ENCODE measurements at places on chromosomes 3 and 15.
A peak's percentile ranks its signal among the peaks of the same experiment; 100 is the strongest.

DNA sequence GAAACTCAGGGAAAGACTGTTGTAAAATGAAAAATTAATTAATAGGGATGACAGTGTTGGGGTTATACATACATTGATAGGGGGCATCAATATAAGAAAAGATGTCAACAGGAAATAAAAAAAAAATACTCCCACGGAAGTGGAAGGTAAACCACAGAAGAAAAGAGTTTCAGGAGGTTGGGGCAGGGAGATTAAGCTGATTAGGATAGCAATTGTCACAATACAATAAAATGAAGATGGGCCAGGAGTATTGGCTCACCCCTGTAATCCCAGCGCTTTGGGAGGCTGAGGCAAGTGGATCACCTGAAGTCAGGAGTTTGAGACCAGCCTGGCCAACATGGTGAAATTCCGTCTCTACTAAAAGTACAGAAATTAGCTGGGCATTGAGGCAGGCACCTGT, 536.1 kb downstream of the AGBL1 start:
- no peak for DNase-seq

GRCh38 chr15:65612949-65613744, 2.2 kb upstream of the INTS14 start:
- DNase-seq: no peak

DNA sequence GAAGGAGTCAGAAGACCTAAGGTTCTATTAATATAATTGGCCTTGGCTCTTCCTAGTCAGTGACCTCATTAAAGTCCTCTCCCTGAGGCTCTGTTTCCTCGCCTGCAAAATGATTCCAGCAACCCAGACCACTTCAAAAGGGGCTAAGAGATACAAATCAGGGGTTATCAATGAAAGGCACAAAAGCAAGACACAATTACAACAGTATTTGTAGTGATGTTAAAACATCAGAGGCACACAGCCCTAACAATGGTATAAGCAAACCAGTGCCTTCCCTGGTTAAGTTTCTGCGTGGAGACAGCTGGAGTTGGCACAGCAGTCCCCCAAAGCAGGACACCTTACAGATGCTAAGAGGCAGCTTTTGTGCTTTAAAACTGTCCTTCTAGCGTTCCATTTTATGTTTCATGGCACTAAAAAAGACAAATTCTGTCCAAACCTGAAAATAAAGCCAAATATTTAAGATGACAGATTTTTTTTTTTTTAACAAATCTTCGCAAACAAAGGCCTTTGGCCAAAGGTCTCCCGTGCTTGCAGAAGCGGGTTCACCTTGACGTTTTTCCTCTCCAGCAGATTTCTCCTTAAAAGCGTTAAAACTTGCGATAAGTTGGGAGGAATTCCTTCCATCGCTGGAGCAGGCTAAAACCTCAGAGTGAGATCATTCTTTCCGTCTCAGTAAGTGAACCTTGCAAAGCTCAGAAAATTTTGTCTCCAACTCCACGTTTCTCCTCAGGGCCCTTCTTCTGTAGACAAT, 999 bp downstream of the ZNF280D start:
- DNase-seq: no peak

DNA sequence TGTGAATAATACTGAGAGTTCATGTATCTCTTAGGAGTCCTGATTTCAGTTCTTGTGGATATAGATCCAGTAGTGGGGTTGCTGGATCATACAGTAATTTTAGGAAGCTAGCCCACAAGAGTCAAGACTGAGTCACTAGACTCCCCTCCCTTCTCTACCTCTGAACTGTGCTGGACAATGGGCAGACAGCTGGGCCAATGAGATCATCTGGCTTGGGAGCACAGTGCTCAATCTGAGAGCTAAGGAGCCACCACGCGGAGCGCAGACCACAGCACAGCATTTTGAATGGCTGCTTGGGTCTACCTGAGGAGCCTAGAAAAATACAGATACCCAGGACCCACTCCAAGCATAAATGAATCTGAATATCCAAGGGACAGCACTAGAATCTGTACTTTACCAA, 32.5 kb downstream of the WNT5A start:
- no peak for DNase-seq

GRCh38 chr3:69871251-69871650, 128.3 kb upstream of the SAMMSON start:
- no peak for DNase-seq

- DNase-seq: peak; percentile 39
Observed at GRCh38 chr15:72227192-72227586, 3.8 kb downstream of the PKM start.

DNA sequence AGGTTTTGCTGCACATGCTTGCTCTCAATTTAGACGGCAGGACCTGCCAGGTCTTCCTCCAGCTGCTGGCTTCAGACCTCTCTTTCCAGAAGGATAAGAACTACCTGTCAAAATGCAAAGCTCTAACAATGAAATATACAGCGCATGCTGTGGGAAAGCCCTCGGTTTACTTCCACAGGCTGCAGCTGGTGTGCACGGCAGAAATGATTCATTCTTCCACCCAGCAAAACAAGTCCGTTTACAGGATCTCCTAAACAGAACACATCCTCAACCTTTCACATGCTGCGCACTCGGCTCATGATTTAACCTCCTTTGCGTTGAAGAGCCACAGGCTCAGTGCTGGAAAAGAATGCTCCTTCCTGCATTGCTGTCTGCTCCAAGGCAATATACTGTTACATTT, 92.4 kb upstream of the WNT5A start:
- no peak for DNase-seq

- DNase-seq: no peak
Observed at GRCh38 chr3:54831112-54831511, 96.7 kb downstream of the LRTM1 start.

GRCh38 chr15:34582461-34583371, 735 bp downstream of the GOLGA8B start:
- DNase-seq: peak; percentile 17

GRCh38 chr3:35737527-35737926, 98.2 kb downstream of the ARPP21 start:
- DNase-seq: no peak

GRCh38 chr3:10744098-10744465, 71.9 kb upstream of the SLC6A11 start:
- no peak for DNase-seq

DNA sequence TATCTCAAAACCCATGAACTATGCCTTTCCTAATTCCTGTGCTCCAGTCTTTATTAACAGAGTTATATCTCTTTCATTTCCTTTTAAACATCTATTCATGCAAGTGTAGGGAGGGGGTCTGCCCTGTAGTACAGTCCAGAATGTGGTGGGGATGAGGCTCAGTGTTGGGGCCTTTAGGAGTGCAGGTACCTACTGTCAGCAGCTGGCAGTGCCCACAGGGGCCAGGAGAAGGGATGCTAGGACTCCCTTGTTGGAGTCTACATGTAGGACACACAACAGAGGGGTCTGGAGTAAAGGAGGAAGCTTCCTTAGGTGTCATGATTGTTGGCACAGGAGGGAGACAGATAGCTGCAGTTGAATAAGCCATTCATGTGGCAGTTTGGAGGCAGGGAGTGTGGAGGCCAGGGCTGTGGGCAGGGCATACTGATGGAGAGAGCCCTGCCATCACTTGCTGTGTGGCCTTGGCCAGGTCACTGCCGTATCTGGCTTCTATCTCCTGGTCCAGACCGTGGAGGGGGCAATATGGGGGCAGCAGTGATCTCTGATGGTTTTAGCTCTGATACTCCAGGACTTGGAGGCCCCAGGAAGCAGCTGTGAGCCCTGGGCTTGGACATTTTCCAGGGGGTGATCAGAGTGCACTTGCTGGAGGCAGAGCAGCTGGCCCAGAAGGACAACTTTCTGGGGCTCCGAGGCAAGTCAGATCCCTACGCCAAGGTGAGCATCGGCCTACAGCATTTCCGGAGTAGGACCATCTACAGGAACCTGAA, 29.5 kb downstream of the ESYT3 start:
- DNase-seq: no peak

DNA sequence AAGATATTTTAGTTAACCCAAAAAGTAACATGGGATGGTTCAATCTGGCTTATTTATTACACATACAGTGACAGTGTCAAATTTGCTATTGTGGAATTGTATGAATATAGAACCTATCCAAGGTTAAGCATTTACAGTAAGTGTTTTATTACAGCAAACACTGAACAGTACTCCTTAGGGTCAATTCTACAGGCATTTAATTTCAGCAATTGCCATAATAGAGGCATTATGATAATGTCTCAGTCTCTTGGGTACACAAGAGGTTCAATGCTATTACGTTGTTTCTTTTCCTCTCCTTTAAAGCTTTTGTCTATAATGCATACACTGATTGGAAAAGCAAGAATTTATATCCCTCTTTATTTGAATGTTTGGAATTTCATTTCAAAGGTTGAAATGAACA, 275.7 kb upstream of the NAALADL2 start:
- DNase-seq: no peak

DNA sequence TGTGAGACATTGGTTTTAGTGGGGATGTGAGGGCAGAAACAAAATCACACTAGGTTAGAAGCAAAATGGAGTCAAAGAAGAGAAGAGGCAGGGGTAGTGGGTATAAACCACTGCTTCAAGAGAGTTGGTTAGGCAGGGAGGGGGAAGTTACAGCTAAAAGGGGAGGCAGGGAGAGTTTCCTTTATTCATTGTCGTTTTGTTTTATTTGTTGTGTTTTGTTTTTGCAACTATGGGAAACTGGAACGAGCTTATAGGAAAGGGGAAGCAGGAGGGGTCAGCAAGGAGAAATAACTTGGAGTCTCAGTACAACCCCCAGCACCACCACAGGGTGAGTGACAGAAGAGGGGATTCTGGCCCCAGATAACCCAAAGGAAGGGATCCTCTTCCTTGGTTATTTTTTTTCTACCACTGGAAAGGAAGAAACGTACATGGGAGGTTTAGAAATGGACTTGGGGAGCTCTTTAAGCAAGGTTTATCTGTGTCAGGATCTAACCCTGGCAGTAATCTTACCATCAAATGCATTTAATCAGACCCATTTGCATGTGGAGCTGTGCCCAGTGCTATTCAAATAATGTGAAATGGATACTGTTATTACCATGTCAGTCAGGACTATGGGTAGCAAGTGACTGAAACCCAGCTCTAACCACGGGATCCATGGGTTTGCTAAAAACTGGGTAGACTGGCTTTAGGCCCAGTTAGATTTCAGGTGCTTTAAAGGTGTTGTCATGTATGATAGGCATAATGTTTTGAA, 68.7 kb downstream of the CCNL1 start:
- DNase-seq: no peak

DNA sequence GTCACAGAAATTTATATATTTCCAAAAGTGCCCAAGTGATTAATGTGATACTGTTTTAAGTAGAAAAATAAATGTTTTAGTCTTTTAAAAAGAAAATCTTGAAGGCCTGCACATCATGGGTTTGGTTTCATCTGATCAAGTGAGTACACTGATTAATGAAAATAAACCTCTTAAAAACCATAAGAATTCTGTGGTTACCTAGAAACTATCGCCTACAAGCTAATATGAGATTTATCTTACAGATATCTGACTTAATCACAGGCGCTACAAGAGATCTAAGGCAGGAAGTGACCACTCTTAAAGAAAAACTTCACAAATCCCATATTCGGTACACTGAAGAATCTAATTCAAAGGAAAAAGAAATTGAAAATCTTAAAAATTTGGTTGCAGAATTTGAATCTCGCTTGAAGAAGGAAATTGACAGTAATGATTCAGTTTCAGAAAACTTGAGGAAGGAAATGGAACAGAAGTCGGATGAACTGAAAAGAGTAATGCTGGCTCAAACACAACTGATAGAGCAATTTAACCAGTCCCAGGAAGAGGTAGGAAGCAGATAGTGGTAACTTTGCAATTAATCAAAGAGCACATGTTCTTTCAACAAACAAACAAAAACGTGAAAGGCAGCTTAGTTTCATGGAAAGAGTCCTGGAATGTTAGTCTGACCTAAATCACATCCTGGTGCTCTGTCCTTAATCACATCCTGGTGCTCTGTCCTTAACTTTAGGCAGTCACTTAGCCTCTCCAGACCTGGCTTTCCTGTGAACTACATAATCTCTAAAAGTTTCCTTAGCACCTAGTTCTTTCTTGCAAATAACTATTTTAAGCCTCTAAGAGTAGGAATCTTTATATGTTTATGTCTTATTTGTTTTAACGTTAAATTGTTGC, 131.8 kb downstream of the CCNL1 start:
- DNase-seq: no peak

DNA sequence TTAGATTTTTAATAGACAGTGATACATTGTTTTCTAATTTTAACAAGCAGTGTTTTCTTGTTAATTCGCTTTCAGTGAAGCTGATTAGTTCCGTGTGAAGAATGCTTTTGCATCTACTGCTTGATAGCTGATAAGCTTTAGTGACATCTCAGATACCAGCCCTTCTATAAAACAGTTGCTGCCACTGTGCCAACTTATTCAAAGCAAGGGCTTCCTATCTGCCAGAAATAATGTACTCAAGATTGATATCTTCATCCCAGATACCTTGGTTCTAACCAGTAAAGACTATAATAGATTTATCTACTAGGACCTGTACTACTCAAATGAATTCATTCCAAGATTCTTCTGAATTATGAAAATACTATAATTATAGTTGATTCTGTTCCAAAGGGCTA, 30.4 kb downstream of the RARB start:
- DNase-seq: no peak

DNA sequence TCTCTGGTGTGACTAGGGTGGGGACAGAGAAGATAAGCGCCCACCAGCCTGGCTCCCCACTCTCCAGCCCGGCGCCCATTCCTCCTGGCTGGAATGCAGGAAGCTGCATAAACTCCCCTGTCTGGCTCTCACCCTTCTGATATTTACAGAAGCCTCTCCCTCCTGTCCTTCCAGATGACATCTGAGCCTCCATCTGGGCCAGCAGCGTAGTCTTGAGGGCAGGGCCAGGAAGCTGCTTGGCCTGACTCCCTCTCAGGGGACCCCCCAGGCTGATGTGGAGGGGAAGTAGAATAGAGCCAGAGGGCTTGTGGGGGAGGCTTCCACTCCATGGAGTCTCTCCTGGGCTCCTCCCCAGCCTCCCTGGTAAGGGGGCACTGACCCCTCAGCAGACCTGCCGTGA, 49.9 kb downstream of the LINGO1 start:
- DNase-seq: no peak

- no peak for DNase-seq
Observed at GRCh38 chr15:98938105-98938417, 69.5 kb downstream of the PGPEP1L start.
